ENCODE measurements at places on chromosomes 2 and 18.

- no peak for DNase-seq
Measured at GRCh38 chr2:117942551-117942950, 71.3 kb downstream of the CCDC93 start.

DNA sequence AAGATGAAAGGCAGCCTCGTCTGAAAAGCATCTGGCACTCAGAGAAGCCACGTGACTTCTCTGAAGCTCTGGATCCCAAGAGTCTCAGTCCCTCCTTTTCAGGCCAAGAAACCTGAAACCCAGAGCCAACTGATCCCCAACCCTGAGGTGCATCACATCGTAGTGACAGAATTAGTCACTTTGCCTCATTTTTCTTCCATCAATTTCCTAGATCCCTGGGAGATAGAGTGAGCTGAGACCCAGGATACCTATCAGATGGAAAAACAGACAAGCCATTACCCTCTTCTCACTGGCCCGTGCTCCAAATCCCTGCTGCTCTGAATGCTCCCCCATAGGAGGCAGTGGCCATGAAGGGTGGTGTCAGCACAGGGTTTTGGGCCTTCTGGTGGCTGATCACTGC, 113.1 kb downstream of the ALK start:
- DNase-seq, result no peak

DNA sequence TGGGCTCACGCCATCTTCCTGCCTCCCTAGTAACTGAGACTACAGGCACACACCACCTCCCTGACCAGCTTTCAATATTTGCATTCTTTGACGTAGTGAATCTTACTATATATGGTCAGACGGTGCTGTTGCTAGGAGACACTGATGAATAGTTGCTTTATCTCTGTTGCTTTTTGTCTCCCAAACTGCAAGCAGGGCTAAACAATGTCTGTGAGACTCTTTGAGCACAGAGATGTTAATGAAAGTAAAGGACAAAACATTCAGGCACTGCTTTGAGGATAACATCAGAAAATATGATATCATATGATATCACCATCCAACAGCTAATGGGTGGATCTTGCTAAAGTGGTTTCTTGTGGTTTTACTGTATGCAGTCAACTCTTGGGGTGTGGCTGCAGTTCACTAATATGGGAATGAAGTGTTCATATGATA, 43.0 kb downstream of the EMILIN2 start:
- DNase-seq, result peak; percentile 26

DNA sequence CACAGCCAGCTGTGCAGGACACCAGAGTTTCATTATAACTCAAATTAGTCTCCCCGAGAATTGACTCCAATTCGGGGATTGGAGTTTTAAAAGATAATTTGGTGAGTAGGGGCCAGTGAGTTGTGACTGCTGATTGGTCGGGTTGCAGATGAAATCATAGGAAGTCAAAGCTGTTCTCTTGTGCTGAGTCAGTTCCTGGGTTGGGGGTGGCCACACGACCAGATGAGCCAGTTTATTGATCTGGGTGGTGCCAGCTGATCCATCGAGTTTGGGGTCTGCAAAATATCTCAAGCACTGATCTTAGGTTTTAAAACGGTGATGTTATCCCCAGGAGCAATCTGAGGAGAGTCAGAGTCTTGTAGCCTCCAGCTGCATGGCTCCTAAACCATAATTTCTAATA, 82.7 kb upstream of the SLC66A3 start:
- no peak for DNase-seq

All from fibroblast of lung (primary cell).